Natural killer cell (primary cell): ENCODE measurements at places on chromosomes 16 and 17. TPM values are rescaled to one million over a fixed set of nuclear protein-coding genes. Genes with fewer than 3 reads are reported as not detected.

The ABCC3 gene
- total RNA-seq: 1.6 TPM

The OR3A3 gene
- not detected for total RNA-seq

The RMI2 gene
- 0.93 TPM for total RNA-seq

The GRB7 gene
- total RNA-seq: not detected

The CDRT15 gene
- total RNA-seq: not detected

The SEPTIN1 gene
- 196 TPM for total RNA-seq

The ATP1B2 gene
- 0.19 TPM for total RNA-seq

The SLC16A6 gene
- 19.4 TPM for total RNA-seq

The TMED6 gene
- total RNA-seq: 1.8 TPM

The DECR2 gene
- 9.5 TPM for total RNA-seq

The PDE6G gene
- total RNA-seq: 42.8 TPM

The SLC6A4 gene
- total RNA-seq: 0.58 TPM

The KRT32 gene
- total RNA-seq: not detected

The KCNG4 gene
- not detected for total RNA-seq

The SGSH gene
- 96.5 TPM for total RNA-seq
